ENCODE measurements at places on chromosomes 3 and 15. TPM values are rescaled to one million over a fixed set of nuclear protein-coding genes. Genes with fewer than 3 reads are reported as not detected.

Gene ATP8B4
- 0.86 TPM for total RNA-seq

DNA sequence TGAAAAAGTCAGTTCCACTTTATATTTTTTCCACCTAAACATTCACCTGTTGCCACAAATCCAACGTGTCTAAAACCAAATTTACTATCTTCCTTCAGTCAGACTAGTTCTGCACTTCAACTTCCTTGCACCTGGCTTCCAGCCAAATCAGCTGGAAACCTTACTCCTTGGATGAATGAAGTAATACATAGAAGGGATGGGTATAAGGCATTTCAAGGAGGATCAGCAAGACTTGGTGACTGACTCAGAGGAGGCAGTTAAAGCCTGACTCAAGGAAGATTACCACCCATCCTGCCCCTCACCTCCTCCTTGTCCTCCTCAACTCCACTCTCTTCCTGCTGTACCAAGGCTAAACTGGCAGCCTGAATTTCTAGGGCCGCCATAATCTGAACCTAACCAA lies 37.1 kb downstream of the QTRT2 start:
- no peaks in the 10 kb centered on the region for H3K4me1 ChIP-seq
- H3K27ac ChIP-seq = peak overlapping the region; percentile 47
- DNase-seq = no peak
- peaks cover 2% of the 10 kb centered on the region for H3K36me3 ChIP-seq

- no peaks in the 10 kb centered on the region for H3K27me3 ChIP-seq
- H3K27ac ChIP-seq = peak overlapping the region; percentile 98
- H3K4me3 ChIP-seq = peak overlapping the region; percentile 88
- DNase-seq = peak; percentile 27
- peaks cover 52% of the 10 kb centered on the region for H3K4me1 ChIP-seq
These were observed 86.9 kb upstream of the RASGRP1 start for GRCh38 chr15:38651328-38652038.

DNA sequence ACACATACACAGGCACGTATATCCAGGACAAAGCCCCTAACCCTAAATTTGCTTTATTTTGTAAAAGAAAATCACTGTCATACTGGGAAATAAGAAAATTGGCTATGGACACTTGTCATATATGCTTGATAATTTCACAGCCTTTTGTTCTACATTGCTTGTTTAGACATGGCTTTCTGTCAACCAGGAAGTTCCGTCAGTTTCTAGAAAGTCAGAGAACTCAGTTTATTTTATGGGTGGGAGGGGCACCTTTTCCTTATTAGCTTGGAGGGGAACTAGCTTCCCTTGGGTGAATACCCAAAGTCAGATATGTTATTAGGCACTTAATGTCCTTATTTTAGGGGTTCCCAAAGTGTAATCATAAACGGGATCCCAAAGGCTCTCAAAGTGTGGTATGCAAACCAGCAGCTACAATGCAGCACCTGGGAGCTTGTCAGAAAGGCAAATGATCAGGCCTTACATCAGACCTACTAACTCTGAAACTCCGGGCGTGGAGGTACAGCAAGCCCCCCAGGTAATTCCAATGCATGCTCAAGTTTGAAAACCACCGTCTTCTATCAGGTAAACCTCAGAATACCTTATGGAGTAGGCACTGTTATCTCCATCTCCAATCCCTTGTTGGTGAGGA lies 50.1 kb downstream of the CADPS start:
- no peak for DNase-seq
- no peak overlapping the region for H3K27ac ChIP-seq
- H3K36me3 ChIP-seq = no peaks in the 10 kb centered on the region
- no peak overlapping the region for H3K4me3 ChIP-seq
- peaks cover under 1% of the 10 kb centered on the region for H3K27me3 ChIP-seq

GRCh38 chr15:77034695-77035489 lies 36.0 kb downstream of the TSPAN3 start:
- no peaks in the 10 kb centered on the region for H3K27me3 ChIP-seq
- H3K36me3 ChIP-seq = peaks cover 12% of the 10 kb centered on the region
- peaks cover 17% of the 10 kb centered on the region for H3K4me1 ChIP-seq
- peak overlapping the region; percentile 82 for H3K4me3 ChIP-seq
- H3K27ac ChIP-seq = peak overlapping the region; percentile 43

DNA sequence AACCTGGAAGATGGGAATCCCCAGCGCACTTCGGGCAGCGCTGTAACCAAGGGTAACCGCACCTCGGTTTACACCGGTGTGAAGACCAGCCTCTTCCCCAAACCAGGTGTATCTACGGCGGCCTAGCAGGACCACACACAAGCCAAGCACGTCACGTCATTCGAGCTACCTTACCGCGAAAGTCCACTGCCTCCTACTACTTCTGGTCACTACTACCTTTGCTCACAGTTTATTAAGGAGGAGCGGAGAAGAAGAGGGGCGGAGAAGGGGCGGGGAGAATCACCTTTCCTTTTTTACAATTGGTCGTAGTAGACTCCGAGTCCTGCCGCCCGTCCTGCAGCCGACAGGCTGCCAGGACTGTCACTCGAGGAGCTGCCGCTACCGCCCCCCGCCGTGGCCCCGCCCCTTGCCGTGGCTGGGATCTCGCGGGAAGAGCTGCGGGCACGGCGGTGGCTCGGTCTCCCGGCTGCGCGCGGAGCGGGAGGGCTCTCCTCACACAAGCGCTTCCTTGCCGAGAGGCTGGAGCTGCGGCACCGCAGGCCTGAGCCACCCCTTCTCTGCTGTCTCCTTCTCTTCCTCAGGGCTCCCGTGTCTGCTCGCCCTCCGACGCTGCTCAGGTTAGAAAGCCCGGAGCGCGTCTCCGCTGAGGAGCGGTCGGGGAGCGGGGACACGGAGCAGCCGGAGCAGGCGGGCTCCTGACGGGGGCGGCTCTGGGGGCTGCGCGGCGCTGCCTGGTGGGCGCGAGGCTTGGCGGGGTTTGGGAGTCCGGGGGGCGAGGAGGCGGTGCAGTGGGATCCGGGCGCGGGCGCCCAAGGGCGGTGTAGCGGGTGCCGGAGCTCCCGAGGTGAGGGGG lies at the start of gene GLCE:
Gene GLCE (plus strand): TSS at position 495 of the 853 bp plus-strand sequence. CDS start 95,172 bp downstream, outside the sequence.
- DNase-seq = peak; percentile 91
- H3K4me3 ChIP-seq = peak within 1 kb of the TSS; percentile 99
- peaks cover 7% of the 10 kb centered on the region for H3K27me3 ChIP-seq
- peaks cover 29% of the 10 kb centered on the region for H3K4me1 ChIP-seq
- peaks cover 4% of the 10 kb centered on the region for H3K36me3 ChIP-seq

Gene SMAD6
- total RNA-seq = 0.10 TPM

Gene ZPLD1
- not detected for total RNA-seq

- no peaks in the 10 kb centered on the region for H3K4me1 ChIP-seq
- DNase-seq = no peak
- H3K27ac ChIP-seq = no peak overlapping the region
- no peaks in the 10 kb centered on the region for H3K27me3 ChIP-seq
These were observed 701.9 kb downstream of the IGSF11 start for GRCh38 chr3:118332699-118333098.

Gene ANKDD1A
- total RNA-seq = 3.0 TPM

DNA sequence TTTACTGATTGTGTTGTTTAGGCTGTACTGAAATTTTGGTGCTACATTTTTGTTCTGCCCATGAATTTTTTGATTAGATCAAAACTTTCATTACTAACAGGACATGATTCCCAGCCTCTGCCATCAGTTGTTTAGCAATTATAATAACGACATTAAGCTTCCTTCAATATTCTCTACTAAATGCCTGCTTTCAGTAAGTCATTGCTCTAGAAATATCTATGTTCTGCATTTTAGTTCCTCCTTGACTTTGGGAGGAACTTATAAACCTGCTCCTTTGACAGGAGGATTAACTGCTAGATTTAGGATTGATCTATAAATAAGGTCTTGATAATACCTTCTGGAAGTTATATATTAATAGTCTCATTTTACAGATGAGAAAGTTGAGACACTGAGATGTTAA lies 269.1 kb downstream of the RAP2B start:
- H3K4me1 ChIP-seq = peaks cover 2% of the 10 kb centered on the region
- no peaks in the 10 kb centered on the region for H3K27me3 ChIP-seq

GRCh38 chr3:156577736-156578135 lies 22.8 kb upstream of the SSR3 start:
- no peaks in the 10 kb centered on the region for H3K4me1 ChIP-seq
- DNase-seq = no peak
- no peak overlapping the region for H3K4me3 ChIP-seq
- H3K27ac ChIP-seq = no peak overlapping the region
- H3K36me3 ChIP-seq = peaks cover 6% of the 10 kb centered on the region
- H3K27me3 ChIP-seq = peaks cover 48% of the 10 kb centered on the region

Gene GPR62
- total RNA-seq = not detected

DNA sequence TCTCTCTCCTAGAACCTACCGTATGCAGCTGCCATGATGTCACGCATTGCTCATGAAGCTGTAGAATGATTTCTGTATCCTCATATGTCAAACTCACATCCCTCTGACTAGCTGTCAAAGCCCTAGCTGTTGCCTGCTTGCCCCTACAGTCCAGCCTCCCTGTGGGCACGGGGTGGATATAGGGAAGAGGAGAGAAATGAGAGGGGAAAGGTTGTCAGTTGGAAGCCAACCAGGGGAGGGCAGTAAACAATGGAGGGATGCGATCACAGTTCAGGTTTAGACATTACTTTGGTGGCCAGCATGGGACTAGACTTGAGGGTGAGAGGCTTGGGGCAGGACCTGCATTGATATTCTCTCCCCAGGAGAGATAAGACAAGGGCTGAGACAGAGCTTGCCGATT lies 1.7 kb upstream of the HDGFL3 start:
- H3K27me3 ChIP-seq = peaks cover 16% of the 10 kb centered on the region
- no peak for DNase-seq
- H3K27ac ChIP-seq = no peak overlapping the region
- peaks cover 9% of the 10 kb centered on the region for H3K4me1 ChIP-seq
- no peak overlapping the region for H3K4me3 ChIP-seq

- peak overlapping the region; percentile 53 for H3K27ac ChIP-seq
- peaks cover 3% of the 10 kb centered on the region for H3K36me3 ChIP-seq
These were observed 61.1 kb downstream of the CCNL1 start for GRCh38 chr3:157098823-157099185.

DNA sequence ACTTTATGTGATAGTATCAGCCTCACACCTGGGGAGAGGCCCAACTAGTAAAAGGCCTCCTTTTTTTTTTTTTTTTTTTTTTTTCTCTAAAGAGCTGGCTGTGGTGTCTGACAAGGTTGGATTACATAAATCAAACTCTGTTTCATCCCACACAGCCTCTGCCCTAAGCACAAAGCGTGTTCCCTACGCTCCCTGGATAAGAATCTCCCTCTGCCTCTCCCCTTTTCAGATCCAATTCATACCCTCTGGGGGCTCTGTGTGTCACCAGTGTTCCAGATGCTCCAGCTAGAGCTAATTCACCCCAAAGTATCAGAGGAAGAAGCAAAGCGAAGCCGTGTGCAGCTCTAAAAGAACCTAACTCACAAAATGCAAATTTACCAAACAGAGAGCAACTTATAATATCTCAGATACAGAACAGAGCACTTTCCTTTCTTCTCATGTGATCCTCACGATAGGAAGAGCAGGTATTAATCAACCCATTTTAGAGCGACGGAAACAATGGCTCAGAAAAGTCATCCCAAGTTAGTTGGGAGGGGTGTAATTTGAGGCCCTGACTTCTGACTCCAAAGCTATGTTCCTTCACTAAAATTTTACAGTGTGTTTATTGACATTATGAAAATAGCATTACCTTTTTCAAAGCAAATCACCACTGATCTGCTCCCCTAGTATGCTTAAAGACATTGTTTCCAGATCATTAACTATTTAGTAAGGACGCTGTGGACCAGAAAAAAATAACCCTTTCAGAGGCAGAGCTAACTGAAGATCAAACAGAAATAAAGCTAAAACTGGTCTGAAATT lies 12.4 kb downstream of the BMF start:
- peaks cover 22% of the 10 kb centered on the region for H3K4me1 ChIP-seq
- H3K27me3 ChIP-seq = no peaks in the 10 kb centered on the region
- H3K4me3 ChIP-seq = peak overlapping the region; percentile 8
- H3K27ac ChIP-seq = peak overlapping the region; percentile 57
- no peak for DNase-seq

Gene MKRN2OS
- total RNA-seq = not detected

GRCh38 chr15:41648097-41648496 lies 12.1 kb upstream of the MGA start:
- no peak overlapping the region for H3K4me3 ChIP-seq
- H3K27ac ChIP-seq = no peak overlapping the region
- DNase-seq = no peak
- no peaks in the 10 kb centered on the region for H3K27me3 ChIP-seq
- no peaks in the 10 kb centered on the region for H3K4me1 ChIP-seq

GRCh38 chr3:16362770-16363169 lies 97.8 kb downstream of the OXNAD1 start:
- H3K36me3 ChIP-seq = peaks cover 7% of the 10 kb centered on the region
- H3K4me3 ChIP-seq = no peak overlapping the region
- DNase-seq = no peak
- H3K4me1 ChIP-seq = peaks cover 23% of the 10 kb centered on the region

DNA sequence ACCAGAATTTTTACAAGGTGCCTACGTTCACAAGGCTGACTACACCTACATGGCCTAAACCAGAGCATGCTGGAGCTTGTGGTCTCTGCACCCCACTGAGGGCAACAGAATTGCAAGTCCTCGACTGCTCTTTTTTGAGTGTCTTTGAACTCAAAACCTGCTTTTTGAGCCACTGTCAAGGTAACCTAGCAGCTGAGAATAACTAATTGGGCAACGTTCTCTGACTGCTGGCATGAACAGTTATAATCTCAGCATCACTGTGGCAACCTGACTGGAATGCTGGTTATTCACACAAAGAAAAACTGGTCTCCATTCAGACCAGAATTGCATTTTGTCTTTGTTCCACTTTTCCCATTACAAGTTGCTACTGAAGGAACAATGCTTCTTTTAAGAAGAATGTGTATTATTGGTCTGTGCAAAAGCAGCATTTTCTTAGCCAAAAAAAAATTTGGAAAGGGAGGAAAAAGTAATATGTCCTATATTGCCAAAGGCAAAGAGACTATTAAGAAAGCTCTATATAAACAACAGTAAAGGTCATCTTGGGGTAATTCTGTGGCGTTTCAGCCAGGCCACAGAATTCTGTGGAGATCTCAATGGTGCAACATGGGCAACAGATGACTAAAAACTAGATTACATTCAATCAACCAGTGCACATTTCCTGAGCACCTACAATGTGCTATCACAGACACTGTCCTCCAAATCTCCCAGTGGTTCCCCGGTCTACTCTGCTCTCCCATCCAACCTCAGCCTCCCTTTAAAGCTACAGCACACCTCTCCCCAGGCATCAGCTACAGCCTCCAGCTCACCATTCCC lies 76.8 kb downstream of the TNIK start:
- no peaks in the 10 kb centered on the region for H3K36me3 ChIP-seq
- peaks cover 48% of the 10 kb centered on the region for H3K4me1 ChIP-seq
- H3K27ac ChIP-seq = peak overlapping the region; percentile 84
- no peak for DNase-seq
- no peaks in the 10 kb centered on the region for H3K27me3 ChIP-seq
- no peak overlapping the region for H3K4me3 ChIP-seq

DNA sequence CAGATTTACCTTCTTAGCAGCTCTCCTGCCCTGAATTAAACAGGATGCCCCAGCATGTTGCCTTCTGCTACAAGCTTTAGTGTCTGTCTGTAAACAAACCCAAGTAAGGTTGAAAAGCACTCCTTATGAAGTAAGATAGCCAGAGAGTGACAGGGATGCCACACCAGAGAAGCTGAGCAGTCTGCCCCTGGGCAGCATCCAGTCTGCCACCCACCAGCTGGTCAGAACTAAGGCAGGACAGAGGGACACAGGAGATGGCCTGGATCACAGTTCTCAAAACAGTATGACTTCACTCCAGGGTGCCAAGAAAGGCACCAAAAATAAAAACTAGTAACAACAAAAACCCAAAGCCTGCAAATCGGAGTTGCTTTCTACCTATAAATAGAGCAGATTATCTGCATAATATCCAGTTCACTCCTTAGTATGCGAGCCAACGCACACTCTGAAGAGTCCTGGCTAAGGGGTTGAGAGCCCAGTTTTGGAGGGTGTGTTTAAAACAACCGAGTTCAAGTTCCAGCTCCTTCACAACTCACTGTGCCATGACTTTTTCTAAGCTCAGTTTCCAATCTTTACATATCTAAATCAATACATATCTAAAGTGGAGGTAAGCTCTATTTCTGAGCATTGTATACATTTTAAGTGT lies 198.9 kb downstream of the KCNMB2 start:
- H3K27me3 ChIP-seq = no peaks in the 10 kb centered on the region
- peaks cover 3% of the 10 kb centered on the region for H3K36me3 ChIP-seq
- H3K4me1 ChIP-seq = no peaks in the 10 kb centered on the region
